ENCODE measurements at places on chromosomes 2 and 18.

DNA sequence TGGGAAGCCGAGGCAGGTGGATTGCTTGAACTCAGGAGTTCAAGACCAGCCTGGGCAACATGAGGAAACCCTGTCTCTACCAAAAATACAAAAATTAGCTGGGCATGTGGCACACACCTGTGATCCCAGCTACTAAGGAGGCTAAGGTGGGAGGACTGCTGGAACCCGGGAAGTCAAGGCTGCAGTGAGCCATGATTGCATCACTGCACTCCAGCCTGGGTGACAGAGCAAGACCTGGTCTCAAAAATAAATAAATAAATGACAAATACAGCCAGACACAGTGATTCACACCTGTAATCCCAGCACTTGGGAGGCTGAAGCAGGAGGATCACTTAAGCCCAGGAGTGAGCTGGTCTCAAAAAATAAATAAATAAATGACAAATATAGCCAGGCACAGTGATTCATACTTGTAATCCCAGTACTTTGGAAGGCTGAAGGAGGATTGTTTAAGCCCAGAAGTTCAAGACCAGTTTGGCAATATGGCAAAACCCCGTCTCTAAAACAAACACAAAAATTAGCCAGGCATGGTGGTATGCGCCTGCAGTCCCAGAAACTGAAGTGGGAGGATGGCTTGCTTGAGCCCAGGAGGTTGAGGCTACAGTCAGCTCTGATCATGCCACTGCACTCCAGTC lies 6.2 kb downstream of the KANSL3 start:
- DNase-seq: no peak

DNA sequence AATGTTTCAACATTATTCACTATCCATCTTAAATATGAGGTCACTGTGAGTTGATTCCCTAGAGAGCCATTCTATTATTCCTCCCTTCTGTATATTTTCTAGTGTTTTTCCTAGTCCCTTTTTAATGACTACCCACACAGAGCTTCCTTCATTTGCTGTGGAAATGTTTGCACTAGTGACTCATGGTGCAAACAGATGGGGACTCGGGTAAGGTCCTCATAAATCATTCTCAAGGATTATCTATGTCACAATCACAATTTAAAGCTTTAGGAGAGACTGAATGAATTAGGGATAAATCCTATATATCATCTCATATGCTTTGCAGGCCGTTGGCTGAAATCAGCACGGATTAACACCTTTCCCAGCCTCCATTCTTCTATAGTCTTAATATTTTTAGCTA lies 159.6 kb downstream of the DCC start:
- no peak for DNase-seq

DNA sequence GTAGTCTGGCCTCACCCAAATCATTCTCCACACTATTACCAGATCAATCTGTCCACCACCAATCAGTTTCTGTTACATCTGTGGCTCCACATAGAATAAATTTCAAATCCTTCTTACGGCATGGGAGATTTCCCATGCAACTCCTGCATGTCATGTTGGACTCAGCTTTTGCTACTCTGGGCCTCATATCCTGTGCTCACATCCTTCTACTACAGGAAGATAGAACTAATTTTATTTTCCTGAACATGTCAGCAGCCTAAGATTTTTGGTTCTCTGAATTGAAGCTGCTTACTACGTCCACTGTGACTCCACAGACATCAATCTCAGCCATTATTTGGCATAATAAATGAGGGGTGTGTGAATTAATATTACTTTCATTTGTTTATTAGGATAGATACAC lies 181.1 kb downstream of the CCDC85A start:
- no peak for DNase-seq

DNA sequence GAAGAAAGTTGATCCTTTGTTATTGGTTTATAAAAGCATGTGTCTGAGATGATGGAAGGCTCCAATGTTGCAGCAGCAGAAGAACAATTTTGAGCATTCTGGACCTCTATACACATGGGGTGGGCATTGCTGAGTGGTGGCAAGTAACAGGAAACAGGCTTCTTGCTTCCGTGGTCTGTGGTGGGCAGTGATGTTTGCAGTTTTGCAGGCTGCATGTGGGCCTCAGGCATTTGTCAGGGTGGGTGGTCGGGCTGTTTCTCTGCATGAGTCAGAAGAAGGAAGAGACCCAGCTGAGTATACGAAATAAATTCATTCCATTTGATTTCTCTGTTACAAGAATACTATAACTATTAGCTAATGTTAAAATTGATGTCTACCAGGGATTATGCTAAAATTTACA lies 239.5 kb upstream of the COL3A1 start:
- no peak for DNase-seq

DNA sequence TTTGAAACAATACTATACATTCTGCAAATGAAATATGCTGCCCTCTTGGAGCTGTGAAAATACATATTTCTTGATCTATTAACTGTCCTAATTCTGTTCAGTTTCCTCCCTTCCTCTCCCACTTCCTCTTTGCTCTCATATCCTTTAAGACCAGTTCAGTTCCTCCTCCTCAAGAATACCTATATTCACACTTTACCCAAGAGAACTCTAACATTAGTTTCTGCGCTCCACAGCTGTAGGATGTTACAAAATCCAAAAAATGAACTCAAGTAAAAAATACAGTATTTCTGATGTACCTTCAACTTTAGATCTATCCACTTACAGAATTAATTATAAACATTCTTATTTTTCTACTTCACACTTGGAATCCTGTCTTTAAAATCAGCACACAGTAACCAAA lies 5.4 kb downstream of the ITSN2 start:
- no peak for DNase-seq

DNA sequence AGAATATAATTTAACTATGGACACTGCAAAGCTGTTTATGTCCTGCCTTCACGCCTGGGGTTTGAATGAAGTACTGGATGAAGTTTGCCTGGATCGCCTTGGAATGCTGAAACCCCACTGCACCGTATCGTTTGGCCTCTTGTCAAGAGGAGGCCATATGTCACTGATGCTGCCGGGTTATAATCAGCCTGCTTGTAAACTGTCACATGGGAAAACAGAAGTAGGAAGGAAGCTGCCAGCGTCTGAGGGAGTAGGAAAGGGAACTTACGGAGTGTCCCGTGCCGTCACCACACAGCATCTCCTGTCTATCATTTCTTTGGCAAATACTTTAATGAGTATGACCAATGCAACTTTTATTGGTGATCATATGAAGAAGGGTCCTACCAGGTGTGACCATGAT lies 105.8 kb downstream of the WDR7 start:
- DNase-seq: peak; percentile 24

- DNase-seq: no peak
Observed at GRCh38 chr2:51629406-51629805, 597.5 kb upstream of the NRXN1 start.

DNA sequence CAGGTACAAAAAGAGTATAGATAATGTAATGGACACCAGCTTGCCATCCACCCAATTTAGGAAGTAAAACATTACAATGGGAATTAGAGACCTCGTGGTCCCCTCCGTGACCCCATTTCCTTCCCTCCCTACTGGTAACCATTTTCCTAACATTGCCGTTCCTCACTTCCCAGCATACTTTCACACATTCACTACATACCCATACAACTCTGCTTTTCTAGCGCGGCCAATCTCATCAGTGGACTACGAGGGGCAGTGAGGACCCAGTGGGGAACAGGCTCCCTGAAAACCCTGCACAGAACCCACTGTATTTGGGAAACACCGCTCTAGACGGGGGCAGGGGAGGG lies 1.1 kb downstream of the ENOSF1 start:
- DNase-seq: no peak
